Uterus (tissue), 4 donors: ENCODE measurements at places on chromosomes 3 and 15. TPM values are rescaled to one million over a fixed set of nuclear protein-coding genes. Genes with fewer than 3 reads are reported as not detected.

DNA sequence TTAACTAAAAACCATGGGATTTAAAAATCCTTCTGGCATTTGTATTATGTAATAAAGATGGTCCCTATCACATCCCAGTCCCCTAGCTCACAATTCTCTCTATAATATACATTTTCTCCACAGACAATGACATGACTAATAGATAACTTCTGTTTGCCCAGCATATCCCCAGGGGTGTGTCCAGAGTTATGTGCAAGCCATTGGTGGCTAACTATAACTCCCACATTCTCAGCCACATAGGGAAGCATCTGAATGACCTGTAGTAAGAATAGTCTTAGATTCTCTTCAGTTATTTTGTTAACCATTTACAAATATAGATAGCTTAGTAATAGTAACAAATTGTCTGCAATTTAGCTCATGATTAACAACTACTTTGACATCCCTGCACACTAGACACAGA lies 52.2 kb upstream of the RBSN start:
- H3K27ac ChIP-seq, result no peak overlapping the region
- H3K27me3 ChIP-seq, result no peaks in the 10 kb centered on the region
- no peaks in the 10 kb centered on the region for H3K4me1 ChIP-seq

DNA sequence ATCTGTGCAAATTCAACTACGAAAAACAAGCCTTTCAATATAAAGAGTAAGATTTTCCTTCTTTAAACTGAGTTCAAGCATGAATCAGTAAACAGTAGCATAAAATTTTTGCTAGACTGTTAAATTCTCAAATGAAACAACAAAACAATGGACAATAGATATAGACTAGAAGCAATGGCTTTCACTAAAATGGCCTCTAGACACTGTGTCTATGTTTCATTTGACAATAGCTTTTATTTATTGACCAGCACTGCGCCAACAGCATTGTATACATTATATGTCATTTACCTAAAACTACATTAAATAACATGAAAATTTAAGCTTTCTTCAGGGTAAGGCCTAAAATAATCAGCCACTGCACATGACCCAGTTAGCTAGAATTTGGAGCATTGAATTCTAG lies 148.5 kb downstream of the DUT start:
- H3K36me3 ChIP-seq, result no peaks in the 10 kb centered on the region
- DNase-seq, result no peak
- no peaks in the 10 kb centered on the region for H3K27me3 ChIP-seq
- no peak overlapping the region for H3K4me3 ChIP-seq
- no peak overlapping the region for H3K27ac ChIP-seq

DNA sequence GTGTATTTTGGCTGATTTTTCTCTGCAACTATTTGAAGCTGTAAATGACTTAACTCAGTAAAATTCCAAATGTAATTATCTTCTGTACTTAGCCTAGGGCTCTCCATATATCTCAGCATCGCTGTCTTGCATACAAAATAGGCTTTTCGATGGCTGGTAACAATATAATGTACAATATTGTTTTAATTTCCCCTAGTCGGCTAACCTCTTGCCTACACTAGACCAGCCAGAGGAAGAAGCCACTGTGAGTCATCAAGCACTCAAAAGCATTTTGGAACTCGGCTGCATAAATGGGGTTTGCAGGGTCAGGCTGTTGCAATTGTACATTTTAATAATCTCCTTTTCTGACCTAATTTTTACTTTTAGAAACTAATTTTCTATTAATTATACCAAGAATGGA lies 583.8 kb downstream of the FOXP1 start:
- no peak overlapping the region for H3K27ac ChIP-seq
- no peaks in the 10 kb centered on the region for H3K36me3 ChIP-seq
- H3K4me3 ChIP-seq, result no peak overlapping the region
- H3K27me3 ChIP-seq, result no peaks in the 10 kb centered on the region
- DNase-seq, result no peak

- no peaks in the 10 kb centered on the region for H3K36me3 ChIP-seq
- no peak overlapping the region for H3K27ac ChIP-seq
- no peak for DNase-seq
- H3K4me1 ChIP-seq, result no peaks in the 10 kb centered on the region
- H3K4me3 ChIP-seq, result no peak overlapping the region
- no peaks in the 10 kb centered on the region for H3K27me3 ChIP-seq
Observed at GRCh38 chr3:79284781-79285180, 483.0 kb downstream of the ROBO1 start.

GRCh38 chr3:79041621-79042020 lies 726.2 kb downstream of the ROBO1 start:
- no peaks in the 10 kb centered on the region for H3K27me3 ChIP-seq
- no peak for DNase-seq
- no peaks in the 10 kb centered on the region for H3K36me3 ChIP-seq
- no peak overlapping the region for H3K4me3 ChIP-seq

GRCh38 chr3:126656371-126657134 lies 1.6 kb upstream of the TXNRD3 start:
- no peak for DNase-seq
- H3K27me3 ChIP-seq, result no peaks in the 10 kb centered on the region
- H3K27ac ChIP-seq, result no peak overlapping the region
- H3K36me3 ChIP-seq, result no peaks in the 10 kb centered on the region

- H3K27ac ChIP-seq, result peak overlapping the region; percentile 90
- H3K27me3 ChIP-seq, result no peaks in the 10 kb centered on the region
- H3K4me3 ChIP-seq, result peak overlapping the region; percentile 27
- DNase-seq, result peak; percentile 85
Observed at GRCh38 chr15:91694831-91695210, 158.7 kb upstream of the SLCO3A1 start.

GRCh38 chr3:12588039-12589009 lies 31.4 kb downstream of the MKRN2 start:
- no peak for DNase-seq
- H3K4me1 ChIP-seq, result no peaks in the 10 kb centered on the region
- H3K27ac ChIP-seq, result no peak overlapping the region
- no peak overlapping the region for H3K4me3 ChIP-seq

GRCh38 chr3:32435911-32436815 lies 44.5 kb downstream of the CMTM7 start:
- H3K27me3 ChIP-seq, result no peaks in the 10 kb centered on the region
- no peaks in the 10 kb centered on the region for H3K4me1 ChIP-seq
- DNase-seq, result no peak
- H3K27ac ChIP-seq, result no peak overlapping the region
- no peak overlapping the region for H3K4me3 ChIP-seq
- H3K36me3 ChIP-seq, result no peaks in the 10 kb centered on the region

GRCh38 chr3:172332256-172333041 lies 115.8 kb downstream of the GHSR start:
- peak; percentile 62 for DNase-seq
- H3K4me3 ChIP-seq, result no peak overlapping the region
- H3K27me3 ChIP-seq, result no peaks in the 10 kb centered on the region
- no peaks in the 10 kb centered on the region for H3K4me1 ChIP-seq

DNA sequence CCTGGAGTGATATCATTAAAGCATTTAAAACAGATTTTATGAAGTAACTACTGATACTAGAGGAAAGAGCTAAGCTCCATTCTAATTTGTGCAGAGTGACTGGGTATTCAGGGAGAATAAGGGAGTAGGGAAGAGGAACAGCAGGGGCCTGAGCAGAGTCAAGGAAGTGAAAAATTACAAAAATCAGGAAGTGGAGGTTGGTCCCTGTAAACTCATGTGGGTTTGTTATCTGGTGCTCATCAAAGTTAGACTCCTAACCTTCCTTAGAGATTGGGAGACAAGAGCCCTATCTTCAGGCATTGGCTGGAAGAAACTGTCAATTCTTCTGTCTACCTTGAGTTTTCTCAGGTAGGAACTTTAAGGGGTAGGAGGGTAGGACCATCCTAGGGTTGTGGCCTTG lies 82.5 kb downstream of the NEK11 start:
- no peak for DNase-seq
- no peaks in the 10 kb centered on the region for H3K36me3 ChIP-seq
- no peak overlapping the region for H3K4me3 ChIP-seq
- H3K4me1 ChIP-seq, result no peaks in the 10 kb centered on the region
- no peaks in the 10 kb centered on the region for H3K27me3 ChIP-seq

DNA sequence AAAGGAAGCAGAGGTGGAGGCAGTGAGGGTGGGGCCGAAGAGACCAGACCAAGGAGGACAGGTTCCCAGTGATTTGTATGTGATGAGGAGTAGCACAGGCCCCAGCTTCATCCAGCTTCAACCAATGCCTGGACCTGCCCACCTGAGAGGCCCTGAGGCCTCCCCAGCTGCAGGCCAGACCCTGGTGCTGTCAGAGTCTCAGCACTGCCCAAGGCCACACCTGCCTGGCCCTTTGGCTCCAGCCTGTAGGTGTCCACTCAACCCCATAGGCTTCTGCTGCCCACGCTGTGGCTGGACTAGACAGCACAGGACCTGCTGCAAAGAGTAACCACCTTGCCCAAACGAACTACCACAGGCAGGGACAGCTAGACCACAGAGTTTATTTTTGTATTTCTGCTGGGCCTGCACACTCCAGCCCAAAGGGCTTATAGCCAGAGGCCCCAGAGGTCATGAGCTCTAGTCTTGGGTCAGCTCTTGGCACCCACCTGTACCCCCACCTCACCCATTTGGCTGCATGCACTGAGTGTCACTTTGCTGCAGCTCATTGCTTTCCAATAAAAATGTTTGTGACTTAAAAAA lies 81.9 kb upstream of the CDV3 start:
- H3K27me3 ChIP-seq, result no peaks in the 10 kb centered on the region
- no peaks in the 10 kb centered on the region for H3K36me3 ChIP-seq
- H3K4me1 ChIP-seq, result no peaks in the 10 kb centered on the region
- no peak overlapping the region for H3K4me3 ChIP-seq
- no peak overlapping the region for H3K27ac ChIP-seq

DNA sequence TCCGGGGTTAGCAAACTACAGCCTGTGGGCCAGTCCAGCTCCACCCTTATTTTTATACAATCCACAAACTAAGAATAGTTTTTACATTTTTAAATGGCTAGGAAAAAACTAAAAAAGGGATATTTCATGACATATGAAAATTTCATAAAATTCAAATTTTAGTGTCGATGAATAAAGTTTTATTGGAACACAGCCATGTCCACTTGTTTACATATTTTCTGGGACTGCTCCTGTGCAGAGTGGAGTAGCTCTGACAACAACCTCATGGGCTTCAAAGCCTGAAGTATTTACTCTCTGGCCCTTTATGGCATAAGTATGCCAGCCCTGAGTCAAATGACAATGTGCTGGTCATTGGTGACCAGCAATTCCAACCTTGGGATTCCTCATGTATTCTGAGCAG lies 17.2 kb downstream of the EFCC1 start:
- H3K27ac ChIP-seq, result peak overlapping the region; percentile 54
- no peaks in the 10 kb centered on the region for H3K27me3 ChIP-seq
- no peak overlapping the region for H3K4me3 ChIP-seq

DNA sequence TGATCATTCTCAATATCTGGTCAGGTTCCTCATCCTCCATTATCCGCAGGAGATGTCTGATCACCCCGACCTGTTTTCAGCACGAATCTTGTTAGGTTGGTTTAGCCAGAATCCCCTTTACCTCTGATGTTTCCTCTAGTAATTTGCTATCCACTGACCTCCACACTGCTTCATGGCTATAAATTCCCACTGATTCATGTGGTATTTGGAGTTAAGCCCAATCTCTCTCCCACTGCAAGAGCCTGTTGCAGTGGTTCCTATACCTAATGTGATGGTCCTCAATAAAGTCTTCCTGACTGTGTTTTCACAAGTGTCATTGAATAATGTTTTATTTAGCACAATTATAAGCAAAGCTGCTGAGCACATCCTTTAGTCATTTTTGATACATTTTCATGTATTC lies 124.8 kb upstream of the CNTN3 start:
- H3K27ac ChIP-seq, result no peak overlapping the region
- no peak for DNase-seq
- no peaks in the 10 kb centered on the region for H3K27me3 ChIP-seq

GRCh38 chr15:49830391-49830790 lies 209.5 kb downstream of the DTWD1 start:
- no peaks in the 10 kb centered on the region for H3K27me3 ChIP-seq
- H3K4me3 ChIP-seq, result no peak overlapping the region
- H3K4me1 ChIP-seq, result no peaks in the 10 kb centered on the region
- H3K36me3 ChIP-seq, result no peaks in the 10 kb centered on the region

DNA sequence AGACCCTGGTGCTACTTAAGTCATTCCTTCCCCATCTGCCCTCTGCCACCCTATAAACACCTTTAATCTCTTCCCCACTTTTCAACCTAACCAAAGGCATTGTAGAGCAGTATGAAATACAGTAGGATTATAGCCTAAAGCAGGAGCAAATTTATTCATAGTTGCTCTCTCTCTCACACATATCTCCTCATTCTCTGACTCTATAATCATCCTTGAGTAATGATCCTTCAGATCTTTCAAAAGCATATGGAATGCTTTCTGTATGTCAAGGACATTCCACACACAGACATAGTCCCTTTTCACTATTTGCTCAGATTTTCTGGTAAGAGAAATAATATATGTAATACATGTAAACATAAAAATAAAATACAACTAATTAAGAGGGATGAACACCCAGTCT lies 54.1 kb downstream of the TRPC1 start:
- no peaks in the 10 kb centered on the region for H3K36me3 ChIP-seq
- no peak overlapping the region for H3K27ac ChIP-seq
- no peak for DNase-seq
- no peak overlapping the region for H3K4me3 ChIP-seq

DNA sequence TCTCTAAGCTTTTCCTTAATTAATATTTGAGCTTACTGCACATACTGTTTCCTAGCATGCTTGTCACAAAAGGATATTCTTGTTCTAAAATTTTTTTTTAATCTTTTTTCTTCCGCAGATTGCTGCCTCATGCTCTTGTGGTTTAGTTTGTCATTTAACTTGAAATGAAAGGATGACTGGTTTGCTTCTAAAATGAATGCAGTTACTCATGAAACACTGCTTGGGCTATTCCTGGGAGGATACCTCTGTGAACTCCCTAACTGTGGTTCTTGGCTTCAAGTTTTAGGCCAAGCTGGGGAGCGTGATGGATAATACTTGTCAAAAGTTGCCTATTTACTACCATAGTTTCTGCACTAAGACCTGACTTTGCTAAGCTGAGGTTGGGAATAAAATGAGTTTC lies 64.0 kb downstream of the USP13 start:
- no peak overlapping the region for H3K27ac ChIP-seq
- H3K4me1 ChIP-seq, result no peaks in the 10 kb centered on the region
- H3K36me3 ChIP-seq, result no peaks in the 10 kb centered on the region
- H3K27me3 ChIP-seq, result no peaks in the 10 kb centered on the region

GRCh38 chr3:26768068-26768651 lies 145.6 kb downstream of the LRRC3B start:
- no peak for DNase-seq
- no peak overlapping the region for H3K27ac ChIP-seq
- H3K4me1 ChIP-seq, result no peaks in the 10 kb centered on the region
- H3K36me3 ChIP-seq, result no peaks in the 10 kb centered on the region

- no peaks in the 10 kb centered on the region for H3K4me1 ChIP-seq
- no peak overlapping the region for H3K27ac ChIP-seq
- H3K4me3 ChIP-seq, result no peak overlapping the region
- no peak for DNase-seq
- no peaks in the 10 kb centered on the region for H3K36me3 ChIP-seq
Observed at GRCh38 chr3:133329626-133330025, 70.2 kb upstream of the BFSP2 start.

Gene DNAH12
- 4.4 TPM for total RNA-seq

Gene MESP2
- total RNA-seq, result 0.21 TPM

Gene OXTR
- not detected for total RNA-seq

Gene STXBP5L
- 2.6 TPM for total RNA-seq

Gene ITGA11
- total RNA-seq, result 80.4 TPM

Gene STARD9
- 25.2 TPM for total RNA-seq

Gene LRRIQ4
- 0.14 TPM for total RNA-seq

Gene UQCC5
- total RNA-seq, result 86.6 TPM

Gene WWTR1
- total RNA-seq, result 118 TPM

Gene ABI3BP
- total RNA-seq, result 128 TPM

Gene CD96
- 1.0 TPM for total RNA-seq

Gene PODXL2
- 1.5 TPM for total RNA-seq

Gene ATP13A5
- not detected for total RNA-seq

Gene CSPG5
- not detected for total RNA-seq
